ENCODE measurements at places on chromosomes 12 and 14.

DNA sequence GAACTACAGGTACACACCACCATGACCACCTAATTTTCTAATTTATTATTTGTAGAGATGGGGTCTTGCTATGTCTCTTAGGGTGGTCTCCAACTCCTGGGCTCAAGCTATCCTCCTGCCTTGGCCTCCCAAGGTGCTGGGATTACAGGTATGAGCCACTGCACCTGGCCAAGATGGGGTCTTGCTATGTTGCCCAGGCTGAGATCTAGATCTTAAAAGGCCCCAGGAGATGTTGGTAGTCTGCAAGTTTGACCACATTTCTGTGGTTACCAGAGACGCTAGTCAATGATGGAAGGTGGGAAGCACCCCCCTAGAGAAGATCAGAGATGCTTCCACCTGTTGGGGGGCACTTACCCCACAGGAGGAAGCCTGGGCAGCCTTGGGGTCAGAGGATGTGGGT lies 34.7 kb downstream of the FOXN4 start:
- no peak for DNase-seq

DNA sequence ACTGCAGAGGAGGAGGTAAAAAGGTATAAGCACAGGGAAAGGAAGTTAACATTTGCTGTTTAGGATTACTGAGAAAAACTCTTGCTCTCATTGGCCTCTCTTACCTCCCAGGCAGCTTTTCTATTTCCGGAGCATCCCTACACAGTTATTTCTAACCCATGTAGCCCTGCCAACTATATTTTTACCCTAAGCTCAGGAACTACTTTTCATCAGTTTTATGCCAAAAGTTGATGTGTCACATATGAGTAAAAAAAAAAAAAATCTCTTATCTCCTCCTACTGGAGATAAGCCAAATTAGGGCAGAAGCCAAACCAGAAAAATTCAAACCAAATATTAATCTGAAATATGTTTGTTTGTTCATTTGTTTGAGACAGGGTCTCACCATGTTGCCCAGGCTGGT lies 34.4 kb upstream of the PSMA6 start:
- DNase-seq, result no peak

DNA sequence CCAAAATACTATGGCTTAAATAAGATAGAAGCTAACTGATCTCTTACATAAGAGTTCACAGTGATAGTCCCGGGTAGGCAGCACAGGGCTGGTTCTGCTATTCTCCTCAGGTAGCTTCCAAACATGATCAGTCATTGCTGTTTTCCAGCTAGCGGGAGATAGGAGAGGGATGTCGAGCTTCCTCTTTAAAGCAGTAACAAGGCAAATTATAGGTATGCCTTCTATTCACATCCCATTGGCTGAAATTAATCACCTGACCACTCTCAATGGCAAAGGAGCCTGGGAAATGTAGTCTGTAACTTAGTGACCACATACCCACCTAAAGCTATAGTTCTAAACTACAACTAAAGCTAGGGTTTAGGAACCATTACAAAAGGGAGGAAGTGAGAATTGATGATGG lies 34.5 kb upstream of the VRK1 start:
- peak; percentile 74 for DNase-seq

GRCh38 chr14:65156568-65157366 lies 54.5 kb upstream of the MAX start:
- DNase-seq, result no peak

GRCh38 chr12:4951601-4952000 lies 41.9 kb downstream of the KCNA1 start:
- no peak for DNase-seq

- DNase-seq, result no peak
These were observed 13.0 kb upstream of the NELL2 start for GRCh38 chr12:44889162-44889561.

GRCh38 chr14:75452900-75453816 lies 25.3 kb downstream of the JDP2 start:
- DNase-seq, result no peak

- no peak for DNase-seq
These were observed 7.0 kb upstream of the MAP1LC3B2 start for GRCh38 chr12:116551952-116552772.
